CD4-positive, alpha-beta T cell treated with Interleukin-15 for 4 hours (primary cell): ENCODE measurements at places on chromosomes 5 and 9.

DNA sequence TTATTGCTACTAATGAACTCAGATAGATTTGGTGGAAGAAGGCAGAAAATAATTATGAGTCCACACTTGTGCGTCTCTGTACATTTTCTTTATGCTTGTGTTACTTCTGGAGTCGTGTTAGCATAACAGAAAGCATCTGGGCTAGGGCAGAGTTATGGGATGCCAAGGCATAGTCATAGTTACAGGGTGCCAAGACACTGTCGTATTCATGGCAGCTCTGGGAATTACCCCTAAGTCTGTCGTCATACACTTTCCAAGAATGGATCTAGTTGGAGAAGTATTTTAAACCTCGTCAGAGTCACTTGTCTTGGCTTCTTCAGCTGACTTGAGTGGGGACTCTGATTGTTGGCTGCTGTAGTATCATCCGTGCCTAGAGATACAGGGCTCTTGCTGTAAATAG is 27.7 kb downstream of the CAMK4 start:
- no peak for DNase-seq

GRCh38 chr5:106459541-106459940 is 1211.2 kb downstream of the EFNA5 start:
- no peak for DNase-seq

DNA sequence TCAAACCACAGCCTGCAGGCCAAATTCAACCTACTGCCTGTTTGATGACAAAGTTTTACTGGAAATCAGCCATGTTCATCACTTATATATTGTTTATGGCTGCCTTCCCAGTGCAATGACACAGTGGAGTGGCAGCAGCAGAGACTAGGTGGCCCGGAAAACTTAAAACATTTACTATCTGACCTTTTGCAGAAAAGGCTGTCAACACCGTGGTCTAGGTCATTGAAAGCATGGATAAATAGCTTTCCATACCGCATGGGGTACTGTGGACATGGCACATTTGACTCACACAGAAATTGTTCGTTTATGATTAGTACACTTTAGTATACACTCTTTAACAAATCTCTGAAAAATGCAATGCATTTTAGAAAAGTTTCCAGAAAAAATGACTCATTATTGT is 298.3 kb upstream of the EFNA5 start:
- DNase-seq = no peak

DNA sequence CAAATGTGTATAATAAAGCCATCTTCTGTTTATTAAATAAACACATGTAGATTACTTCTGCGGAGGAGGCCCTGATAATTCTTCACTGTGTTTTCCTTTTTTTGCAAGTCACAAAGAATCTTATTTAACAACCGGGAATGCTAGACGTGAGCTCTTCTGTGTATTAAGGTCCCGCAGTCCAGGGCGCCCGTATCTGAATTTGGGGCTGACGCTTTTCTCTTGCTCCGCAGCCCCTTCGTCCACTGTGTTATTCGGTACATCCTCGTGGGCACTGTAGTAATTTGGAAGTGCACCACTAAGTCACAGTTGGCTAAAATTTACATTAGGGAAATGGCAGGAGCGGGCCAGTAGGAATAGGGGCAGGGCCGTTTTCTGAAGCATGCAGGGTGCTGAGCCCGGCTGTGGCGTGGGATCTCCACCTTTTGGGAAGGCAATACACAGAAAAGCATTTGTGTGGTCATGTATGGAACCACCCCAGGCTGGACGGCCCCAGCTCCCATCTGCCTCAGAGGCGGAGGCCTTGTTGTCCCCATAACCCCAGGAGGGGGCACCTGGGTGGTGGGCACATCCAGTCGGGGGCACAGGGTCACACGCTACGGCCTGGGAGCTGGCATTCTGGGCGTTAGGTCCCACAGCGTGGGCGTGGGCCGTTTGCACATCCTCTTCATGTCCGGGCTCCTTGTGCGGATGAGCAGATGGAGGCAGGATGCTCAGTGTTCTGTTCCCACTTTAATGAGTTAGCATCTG is 258.7 kb upstream of the IRX4 start:
- DNase-seq = no peak

DNA sequence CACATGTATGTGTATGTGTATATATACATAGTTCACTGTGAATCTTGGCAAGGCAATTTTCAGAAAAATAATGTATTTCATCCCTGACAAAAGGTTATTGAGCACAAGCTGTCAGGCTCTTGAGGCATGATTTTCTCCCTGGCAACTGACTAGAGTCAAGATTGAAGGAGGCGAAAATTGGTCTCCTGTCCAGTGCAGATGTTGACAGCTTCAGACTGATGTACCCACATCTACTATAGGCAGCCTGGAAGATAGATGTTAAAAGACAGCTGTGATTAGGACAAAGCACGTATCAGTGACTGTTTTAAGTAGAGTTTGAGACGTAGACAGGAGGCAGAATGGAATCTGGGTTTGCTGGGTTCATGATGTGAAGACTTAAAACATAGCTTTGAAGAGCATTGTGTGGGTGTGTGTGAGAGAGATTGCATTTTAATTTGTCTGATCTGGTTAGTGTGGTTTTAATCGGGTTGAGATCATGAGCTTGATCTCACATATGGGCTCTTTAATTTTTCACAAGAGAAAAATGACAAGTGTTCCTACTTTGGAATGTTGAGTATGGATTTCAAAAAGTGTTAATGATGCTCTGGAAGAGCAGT is 39.1 kb downstream of the CTNNA1 start:
- DNase-seq = no peak

DNA sequence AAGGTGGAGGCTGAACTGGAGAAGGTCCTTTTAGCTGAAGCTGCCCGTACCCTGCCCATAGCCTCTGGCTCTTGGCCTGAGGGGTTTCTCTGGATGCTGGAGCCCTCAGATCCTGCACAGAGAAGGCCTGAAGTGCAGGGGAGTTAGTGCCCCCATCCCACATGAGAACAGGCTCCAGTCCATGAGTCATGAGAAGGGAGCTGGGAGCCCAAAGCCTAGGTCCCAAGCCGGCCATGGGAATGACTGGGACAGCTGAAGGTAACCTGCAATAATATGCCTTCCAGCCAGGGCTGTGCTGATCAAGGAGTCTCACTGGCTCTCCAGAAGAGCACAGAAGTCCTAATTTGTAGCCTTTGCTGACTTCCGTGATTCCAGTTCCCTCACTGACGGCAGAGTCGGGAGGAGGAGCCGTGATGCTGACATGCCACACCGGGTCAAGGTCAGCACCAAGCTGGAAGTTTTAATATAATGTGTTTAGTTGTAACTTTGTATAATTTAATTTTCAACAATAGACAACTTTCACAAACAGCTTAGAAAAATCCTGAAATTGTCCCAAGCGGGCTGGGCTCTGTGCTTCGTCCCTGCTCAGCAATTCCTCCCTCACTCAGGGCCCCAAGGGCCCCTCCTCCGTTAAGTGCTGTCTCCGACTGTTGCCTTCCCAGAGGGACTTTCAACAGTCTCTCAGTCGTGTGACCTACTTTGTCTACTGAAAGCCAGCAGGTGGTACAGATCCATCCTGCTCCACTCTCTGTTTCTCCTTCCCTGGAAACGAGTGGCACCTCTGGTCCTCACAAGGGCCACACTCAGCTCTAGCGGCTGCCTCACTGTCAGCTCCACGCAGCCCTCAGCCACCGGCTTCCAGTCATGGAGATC is 387.8 kb downstream of the GADD45G start:
- DNase-seq = no peak

DNA sequence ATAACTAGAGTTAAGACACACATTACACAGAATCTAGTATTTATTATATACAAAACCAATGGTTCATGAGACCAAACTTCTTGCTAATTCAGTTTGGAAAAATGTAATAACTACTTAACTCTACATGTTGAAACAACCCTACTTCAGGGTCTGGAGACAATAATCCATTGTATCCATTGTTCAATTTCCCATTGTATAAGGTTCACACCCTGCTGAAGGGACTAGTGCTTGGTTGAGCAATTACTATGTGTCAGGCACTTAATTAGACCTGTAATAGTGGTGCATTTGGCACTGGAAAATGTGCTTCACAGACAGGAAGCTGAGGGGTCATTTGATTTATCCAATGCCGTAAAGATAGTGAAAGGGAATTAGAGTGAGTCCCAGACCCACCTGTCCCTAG is 114.3 kb upstream of the PAPPA start:
- no peak for DNase-seq
